ENCODE measurements at places on chromosomes 4 and X.
A peak's percentile ranks its signal among the peaks of the same experiment; 100 is the strongest.

DNA sequence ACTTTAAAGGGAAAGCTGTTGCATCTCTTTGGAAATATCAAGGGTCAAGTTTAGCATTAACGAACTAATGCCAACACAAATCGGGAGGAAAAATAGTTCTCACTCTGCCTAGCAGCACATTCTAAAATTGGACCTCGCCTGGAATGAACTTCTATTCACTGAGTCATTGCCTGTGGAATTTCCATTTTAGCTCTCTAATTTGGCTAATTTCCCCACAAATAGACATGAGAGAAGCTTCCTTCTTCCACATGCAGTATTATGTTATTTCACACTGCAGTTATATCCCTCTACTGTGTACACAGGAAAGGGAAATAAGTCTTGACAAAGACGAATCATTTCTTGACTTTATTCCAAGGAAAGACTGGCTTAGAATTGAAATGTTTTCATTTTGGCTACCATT is 9.3 kb downstream of the ZXDA start:
- DNase-seq = no peak

- peak; percentile 66 for DNase-seq
Observed at GRCh38 chrX:107718156-107718621, 57.4 kb downstream of the TSC22D3 start.

- DNase-seq = no peak
Observed at GRCh38 chrX:103828529-103828928, 3.5 kb downstream of the RAB9B start.

GRCh38 chr4:95048296-95048695 is 290.5 kb downstream of the BMPR1B start:
- no peak for DNase-seq

DNA sequence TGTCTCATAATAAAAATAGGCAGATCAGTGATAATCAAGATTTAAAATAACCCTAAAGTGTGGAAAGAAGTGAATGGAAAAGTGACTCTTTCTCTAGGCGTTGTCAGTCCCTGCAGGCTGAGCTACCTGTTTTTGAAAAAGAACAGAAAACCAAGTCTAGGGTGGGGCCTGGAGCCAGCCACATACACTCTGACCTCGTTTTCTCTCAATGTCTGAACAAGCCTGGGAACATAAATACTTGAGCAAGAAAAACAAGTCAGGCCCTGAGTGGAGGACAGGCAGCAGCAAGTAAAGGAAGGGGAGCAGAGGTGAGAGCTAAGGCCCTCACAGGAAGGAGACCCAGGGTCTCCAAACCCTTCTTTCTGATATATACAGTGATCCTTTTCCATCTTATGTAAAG is 91.7 kb upstream of the HPF1 start:
- DNase-seq = no peak

GRCh38 chr4:11426731-11427120 is 2.0 kb downstream of the HS3ST1 start:
- DNase-seq = no peak

GRCh38 chr4:107444-108429 is 16.6 kb upstream of the ZNF718 start:
- no peak for DNase-seq

DNA sequence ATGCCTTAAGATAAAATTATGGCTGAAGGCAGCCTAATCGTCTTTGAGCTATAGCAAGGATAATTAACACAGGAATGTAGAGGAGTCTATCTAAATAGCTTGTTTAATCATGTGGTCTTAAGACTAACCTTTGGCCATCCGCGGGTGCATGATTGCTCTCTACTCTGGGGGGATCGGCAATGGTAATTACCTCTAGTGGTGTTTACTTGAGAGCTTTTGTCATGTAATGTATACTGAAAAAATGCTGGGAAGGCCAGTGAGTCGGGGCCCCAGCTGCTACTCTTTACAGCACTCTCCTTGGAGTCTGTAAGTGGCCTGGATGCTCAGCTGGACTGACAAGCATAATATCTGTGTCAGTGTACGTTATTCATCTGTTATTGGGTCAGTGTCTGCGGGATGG is 65.5 kb upstream of the GNPDA2 start:
- no peak for DNase-seq

- no peak for DNase-seq
Observed at GRCh38 chrX:20438871-20439526, 172.3 kb upstream of the RPS6KA3 start.
